ENCODE measurements at places on chromosomes 12 and 14.

DNA sequence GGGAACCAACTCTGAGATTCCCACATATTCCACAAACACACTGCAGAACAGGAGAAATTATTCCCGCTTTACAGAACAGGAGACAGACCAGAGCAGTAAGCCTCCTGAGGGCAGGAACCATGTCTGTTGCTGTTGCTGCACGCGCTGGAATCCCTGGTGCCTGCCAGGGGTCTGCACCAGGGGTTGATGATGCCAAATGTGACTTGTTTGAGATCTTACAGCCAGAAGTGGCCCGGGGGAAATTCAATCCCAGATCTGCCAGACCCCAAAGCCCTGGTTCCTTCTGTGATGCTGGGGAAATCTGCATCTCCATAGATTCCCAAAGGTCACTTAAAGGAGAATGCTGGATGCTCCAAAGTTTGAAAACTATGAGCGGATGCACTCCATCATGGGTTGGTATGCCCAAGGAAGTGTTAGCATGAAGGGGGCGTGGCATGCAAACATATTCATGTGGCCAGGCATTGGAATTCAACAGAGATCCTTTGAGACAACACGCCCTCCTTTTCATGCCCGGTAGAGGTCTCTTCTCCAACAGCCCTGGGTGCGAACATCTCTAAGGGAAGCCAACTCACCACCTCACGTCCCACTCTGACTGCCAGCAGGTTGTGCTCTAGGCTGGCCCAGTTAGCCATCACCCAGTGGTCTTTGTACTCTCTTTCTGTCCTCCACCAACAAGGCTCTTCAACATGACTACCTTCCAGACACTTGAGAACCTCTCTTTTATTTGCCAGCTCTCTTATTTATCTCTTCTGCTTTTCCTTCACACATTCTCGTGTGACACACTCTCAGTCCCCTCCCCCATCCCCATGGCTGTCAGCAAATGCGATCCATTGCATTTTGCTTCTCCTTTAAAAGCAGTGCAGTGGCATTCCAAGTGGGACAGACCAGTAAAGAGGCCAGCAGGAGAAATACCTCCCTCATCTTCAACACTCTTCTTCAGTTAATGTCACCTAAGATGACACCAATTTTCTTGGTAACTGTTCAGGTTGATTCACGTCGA is 131.3 kb downstream of the ZFP36L1 start:
- DNase-seq, result no peak

GRCh38 chr14:100091386-100091785 is 26.2 kb downstream of the EVL start:
- no peak for DNase-seq

- peak; percentile 79 for DNase-seq
Measured at GRCh38 chr14:94423453-94424056, 29.0 kb downstream of the SERPINA11 start.

GRCh38 chr12:14113031-14113430 is 131.6 kb upstream of the GRIN2B start:
- DNase-seq, result no peak

GRCh38 chr12:91492648-91493047 is 310.0 kb upstream of the DCN start:
- DNase-seq, result no peak

DNA sequence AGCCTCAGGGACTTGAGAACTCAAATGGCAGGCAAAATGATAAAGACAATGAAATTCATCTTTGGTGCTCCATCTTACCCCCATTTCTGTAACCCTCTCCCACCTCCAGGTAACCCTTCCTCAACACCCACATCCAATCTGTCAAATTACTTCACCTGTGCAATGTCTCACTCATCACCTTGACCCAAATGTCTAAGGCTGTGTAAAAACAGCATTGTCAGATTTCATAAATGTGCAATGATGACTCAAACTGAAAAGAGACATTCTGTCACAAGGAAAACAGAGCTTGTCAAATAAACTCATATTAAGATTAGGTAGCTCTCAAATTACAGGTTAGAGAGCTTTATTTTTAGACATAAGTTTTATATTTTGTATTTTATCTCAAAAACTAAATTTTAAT is 19.9 kb upstream of the COCH start:
- DNase-seq, result no peak

DNA sequence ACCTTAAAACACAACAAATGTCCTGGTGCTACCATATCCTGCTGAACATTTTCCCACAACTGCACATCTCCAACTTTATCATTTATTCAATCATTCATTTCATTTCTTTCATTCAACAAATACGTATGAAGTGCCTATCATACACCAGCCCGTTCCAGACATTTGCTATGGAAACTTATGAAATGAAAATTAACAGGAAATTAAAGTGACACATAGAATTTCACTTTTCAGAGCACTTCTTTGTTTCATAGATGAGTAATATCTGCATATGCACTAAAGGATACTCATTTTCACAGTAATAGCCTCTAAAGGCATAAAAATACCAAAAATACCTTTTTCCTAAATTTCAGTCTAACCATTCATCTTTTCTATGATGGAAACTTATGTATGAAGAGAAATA is 12.6 kb downstream of the CNIH1 start:
- no peak for DNase-seq

DNA sequence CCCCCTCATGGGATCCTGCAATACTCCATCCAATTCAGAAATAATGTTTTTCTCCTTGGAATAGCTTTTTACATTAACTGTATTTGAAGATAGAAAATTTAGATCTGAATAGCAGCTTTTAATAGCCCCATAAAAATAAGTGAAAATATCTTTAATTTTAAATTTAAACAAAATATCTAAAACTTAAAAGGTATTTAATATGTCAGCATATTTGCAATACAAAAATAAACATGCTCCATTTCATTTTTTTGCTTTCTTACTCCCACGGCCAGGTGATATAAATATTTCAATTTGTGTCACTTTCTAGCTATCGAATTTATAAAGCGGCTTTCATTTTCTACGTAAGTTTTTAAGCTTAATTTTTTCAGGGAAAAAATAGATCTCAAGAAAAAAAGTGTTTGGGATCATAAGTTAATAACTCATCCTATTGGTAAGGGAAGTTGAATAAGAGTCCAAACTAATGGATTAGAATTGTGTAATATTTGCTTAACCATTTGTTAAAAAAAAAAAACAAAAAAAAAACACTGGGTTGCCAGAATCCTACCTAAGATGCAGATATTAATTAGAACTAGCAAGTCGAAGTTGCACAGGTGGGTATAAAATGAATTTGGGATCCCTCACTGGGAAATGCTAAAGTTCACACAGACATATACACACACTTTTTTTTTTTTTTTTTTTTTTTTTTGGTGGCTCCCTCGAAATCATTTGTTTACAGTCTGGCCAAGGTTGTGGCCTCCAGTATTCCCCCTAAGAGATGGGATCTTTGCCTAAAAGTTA is 47.6 kb downstream of the PPP2R5C start:
- no peak for DNase-seq

DNA sequence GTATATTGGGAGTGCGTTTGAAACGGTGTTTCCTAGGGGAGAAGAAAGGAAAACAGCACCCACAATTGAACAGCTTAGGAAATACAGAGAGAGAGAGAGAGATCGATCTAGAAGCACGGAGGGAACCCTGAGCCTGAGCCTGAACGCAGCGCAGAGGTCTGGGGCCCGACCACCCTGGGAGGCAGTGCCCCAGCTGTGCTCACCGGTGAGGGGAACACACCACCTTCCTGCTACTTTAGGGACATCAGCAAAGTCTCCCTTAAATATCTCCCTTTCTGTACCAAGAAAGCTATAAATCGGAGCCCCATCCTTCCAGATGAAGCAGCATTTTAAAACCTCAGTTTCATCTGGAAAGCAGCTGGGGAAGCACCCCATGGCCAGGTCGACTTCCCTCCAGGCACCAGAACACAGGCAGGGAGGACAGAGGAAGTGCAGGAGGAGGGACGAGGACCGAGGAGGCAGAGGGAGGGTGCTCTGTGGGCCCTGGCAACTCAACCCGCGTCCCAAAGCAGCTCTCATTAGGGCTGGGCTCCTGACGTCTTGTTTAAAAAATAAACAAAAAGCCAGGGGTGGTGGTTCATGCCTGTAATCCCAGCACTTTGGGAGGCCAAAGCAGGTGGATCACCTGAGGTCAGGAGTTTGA is 12.2 kb downstream of the RIMBP2 start:
- no peak for DNase-seq

GRCh38 chr14:100849115-100849781 is 23.3 kb downstream of the MEG3 start:
- DNase-seq, result no peak

GRCh38 chr14:71698027-71698426 is 234.2 kb upstream of the RGS6 start:
- no peak for DNase-seq

DNA sequence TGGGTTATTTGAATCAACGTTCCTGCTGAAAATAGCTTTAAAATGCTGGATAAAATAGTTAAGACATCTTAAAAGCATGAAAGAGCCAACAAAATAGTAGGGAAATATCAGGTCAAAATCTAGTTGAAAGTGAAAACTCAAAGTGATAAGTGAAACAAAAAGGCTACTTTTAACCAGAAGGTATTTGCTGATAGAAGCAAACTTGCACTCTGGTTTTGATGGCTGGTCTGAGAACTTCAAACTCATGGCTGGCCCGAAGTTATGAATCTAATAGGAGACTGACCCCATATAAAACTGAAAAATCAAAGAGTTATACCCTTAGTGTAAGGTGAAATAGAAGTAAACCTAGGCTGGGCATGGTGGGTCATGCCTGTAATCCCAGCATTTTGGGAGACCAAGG is 66.3 kb upstream of the HOXC13 start:
- no peak for DNase-seq

All from aorta (tissue), 5 donors.